ENCODE measurements at places on chromosomes 12 and 14.

DNA sequence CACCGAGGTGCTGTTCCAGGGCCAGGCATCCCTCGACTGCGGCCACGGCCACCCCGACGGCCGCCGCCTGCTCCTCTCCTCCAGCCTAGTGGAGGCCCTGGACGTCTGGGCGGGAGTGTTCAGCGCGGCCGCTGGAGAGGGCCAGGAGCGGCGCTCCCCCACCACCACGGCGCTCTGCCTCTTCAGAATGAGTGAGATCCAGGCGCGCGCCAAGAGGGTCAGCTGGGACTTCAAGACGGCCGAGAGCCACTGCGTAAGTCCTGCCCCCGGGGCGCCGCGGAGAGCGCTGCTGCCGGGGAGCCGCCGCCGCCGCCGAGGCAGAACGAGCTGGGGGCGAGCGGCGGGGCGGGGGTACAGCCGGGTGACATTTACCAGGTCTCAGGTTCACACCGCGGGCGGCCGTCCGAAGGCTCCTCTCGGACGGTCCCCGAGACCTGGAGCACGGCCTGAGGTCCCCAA lies 1.4 kb downstream of the PLXNC1 start:
- DNase-seq: no peak

DNA sequence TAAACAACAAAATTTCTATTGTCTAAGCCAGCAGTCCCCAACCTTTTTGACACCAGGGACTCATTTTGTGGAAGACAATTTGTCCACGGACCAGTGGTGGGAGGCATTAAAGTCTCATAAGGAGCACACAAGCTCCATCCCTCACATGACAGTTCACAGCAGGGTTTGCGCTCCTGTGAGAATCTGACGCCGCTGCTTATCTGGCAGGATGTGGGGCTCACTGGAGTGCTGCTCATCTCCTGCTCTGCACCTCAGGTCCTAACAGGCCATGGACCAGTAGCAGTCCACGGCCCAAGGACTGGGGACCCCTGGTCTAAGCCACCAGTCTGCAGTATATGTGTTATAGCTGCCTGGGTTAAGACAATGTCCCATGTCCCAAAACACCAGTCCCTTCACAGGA lies 27.2 kb downstream of the VCPKMT start:
- DNase-seq: no peak

DNA sequence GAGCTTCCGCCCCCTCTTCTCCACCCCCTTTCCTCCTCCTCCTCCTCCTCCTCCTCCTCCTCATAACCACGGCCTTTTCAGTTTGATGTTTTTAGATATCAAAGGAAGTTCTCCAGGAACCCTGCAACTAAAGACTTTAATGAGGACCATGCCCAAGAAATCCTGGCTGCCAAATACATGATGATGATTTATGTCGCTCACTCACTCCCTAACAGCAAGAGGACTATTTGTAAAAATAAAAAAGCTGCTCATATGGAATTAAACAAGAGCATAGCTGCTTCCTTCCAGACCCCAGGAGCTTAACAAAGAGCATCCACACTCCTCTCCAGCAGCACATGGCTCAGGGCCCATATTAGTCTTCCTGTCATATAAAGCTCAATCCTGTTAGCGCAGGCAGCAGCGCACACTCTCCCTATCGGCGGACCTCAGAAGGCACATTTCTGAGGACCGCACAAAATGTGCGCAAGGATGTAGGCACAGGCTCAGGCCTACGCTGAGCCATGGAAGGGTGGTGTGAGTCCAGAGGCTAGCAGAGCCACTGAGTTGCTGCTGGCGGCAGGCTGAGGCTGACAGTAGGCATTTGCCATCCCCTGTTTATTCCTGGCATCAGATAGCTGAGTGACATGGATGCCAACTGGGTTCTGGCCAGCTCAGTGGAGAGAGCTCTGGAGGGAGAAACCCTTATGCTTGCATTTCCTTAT lies 232.8 kb downstream of the MSRB3 start:
- DNase-seq: no peak

- no peak for DNase-seq
These were observed 27.1 kb upstream of the PCNX4 start for GRCh38 chr14:60064491-60065072.

DNA sequence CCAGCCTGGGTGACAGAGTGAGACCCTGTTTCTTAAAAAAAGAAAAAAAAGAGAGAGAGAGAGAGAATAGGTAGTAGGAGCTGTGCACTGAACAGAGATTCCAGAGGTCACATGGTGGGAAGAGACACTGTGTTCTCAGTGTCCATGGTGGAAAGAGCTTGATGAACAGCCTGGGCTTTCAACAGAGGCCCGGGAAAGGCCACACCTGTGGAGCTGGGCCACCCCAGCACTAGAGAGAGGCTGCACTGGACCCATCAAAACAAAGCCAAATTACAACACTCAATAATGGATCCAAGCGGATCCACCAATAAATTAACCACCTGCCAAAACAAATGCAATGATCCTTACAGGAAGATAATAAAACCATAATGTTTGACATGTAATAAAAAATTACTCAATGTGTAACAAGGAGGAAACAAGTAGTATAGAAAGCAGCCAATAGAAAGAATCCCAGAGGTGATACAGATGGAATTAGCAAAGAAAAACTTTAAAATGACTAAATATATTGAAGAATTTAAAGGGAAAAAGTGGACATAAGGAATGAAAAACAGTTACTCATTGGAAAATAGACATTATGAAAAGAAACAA lies 44.8 kb upstream of the BCL2L14 start:
- DNase-seq: no peak

- no peak for DNase-seq
These were observed 1.1 kb downstream of the BRI3BP start for GRCh38 chr12:124994437-124994975.

DNA sequence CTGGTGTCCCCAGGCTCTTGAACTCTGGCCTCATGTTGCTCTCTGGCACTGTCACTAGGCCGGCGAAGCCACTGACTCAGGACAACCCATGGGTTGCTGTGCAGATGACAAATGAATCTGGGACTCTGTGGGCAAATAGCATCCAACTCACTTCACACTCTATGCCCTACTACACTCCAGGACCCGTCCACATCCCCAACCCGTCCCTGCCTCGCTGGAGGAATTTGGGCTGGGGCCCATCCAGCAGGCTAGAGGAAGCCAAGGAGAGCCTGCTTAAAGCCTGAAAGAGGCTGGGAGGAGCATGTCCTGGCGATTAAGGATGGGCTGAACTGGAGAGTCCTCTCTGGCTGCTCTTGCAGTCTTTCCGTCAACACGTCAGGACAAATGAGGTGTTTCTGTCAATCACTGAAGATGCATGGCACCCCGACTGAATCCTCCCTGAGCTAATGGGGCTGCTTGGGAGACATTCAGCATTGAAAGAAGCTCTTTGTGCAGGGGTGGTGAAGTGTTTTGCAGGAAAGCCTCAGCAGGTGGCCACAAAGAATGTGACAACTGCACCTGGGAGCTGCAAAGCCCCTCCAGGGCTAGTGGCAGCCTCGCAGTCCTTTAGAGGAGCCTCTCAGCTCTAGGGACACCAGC lies 71.7 kb downstream of the ANO2 start:
- no peak for DNase-seq

- no peak for DNase-seq
These were observed 8.1 kb downstream of the C14orf180 start for GRCh38 chr14:104587641-104588040.

DNA sequence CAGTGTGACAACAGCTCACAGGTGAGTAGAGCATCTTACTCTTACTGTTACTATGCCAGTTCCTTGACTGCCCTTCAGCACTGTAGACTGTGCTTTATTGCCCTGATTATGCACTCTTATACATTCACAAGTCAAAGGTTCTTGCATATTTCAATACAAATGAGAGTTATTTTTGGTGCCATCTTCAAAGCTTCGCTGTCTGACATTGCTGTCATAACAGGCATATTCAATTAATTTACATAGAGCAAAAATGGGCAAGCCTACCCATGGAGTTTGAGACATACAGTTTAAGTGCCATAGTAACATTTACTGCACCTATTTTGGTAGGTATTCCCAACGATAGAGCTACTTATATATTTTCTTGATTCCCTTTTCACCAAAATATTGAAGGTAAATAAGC lies 107.5 kb upstream of the CNTN1 start:
- DNase-seq: no peak

- DNase-seq: no peak
These were observed 449.7 kb upstream of the USP15 start for GRCh38 chr12:61810486-61810885.

DNA sequence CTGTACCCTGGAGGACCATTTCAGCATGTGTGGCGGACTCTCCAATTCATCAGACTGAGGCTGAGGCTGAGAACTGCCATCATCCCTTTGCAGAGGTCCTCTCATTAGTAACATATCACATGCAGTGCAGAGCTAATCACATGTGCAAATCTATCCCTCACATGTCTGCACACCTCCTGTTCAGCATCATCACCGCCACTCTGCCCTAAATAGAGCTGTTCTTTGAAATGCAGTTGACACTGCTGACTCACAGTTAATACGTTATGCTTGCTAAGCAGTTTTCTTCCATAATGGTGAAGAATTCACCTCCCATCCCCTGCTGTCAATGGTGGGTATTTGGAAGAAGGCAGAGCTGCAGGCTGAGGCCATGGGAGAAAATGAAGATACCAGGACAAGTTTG lies 85.0 kb upstream of the ANO2 start:
- DNase-seq: no peak

DNA sequence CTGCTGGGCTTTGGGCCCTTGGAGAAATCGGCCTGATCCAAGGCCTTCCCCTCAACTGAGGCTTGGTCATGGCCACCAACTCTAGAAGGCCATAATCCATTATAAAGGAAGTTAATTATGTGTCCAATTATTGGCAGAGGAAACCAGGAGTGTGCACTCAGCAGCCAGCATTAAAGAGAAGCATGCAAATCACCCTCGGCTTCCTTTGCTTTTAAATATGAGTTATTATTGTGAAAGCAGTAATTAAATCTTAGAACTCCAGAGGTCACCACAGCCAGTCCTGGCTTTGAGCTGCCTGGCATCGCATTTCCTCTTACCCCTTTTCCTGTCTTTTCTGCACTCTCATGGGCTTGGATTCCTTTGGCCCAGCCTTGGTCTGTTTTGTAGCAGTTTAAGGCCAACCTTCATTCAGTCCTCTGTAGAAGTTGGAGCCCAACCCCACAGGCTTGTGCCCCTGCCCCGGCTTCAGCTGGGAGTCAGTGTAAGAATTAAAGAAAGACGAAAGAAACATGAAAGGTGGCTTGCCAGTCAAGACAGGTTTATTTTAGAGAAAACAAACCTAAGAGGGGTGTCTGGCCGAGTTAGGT lies 14.7 kb upstream of the KRT86 start:
- DNase-seq: no peak

GRCh38 chr12:123591702-123592481 lies 7.5 kb downstream of the TMED2 start:
- no peak for DNase-seq

- no peak for DNase-seq
These were observed 657 bp downstream of the CBLN3 start for GRCh38 chr14:24428628-24429394.

DNA sequence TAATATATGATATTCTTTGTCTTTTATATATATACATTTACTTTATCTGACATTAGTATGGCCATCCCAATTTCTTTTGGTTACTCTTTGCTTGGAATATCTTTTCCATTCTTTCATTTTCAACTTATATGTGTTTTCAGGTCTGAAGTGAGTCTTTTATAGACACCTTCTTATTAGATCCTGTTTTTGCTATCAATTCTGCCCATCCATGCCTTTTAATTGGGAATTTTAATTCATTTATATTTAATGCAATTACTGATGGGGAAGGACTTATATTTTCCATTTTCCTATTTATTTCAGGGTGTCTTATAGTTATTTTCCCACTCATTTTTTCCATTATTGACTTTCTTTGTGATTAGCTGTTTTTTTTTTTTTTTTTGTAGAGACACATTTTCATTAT lies 43.4 kb downstream of the GABARAPL1 start:
- no peak for DNase-seq

- no peak for DNase-seq
These were observed 186.6 kb downstream of the PAX9 start for GRCh38 chr14:36848213-36848612.

- no peak for DNase-seq
These were observed 2.7 kb downstream of the SSH1 start for GRCh38 chr12:108854451-108855283.

GRCh38 chr12:68959143-68959858 lies 26.3 kb upstream of the CPM start:
- DNase-seq: no peak

GRCh38 chr14:56005191-56006053 lies 112.8 kb upstream of the PELI2 start:
- DNase-seq: no peak

GRCh38 chr12:13592063-13592942 lies 389.1 kb downstream of the GRIN2B start:
- DNase-seq: no peak

DNA sequence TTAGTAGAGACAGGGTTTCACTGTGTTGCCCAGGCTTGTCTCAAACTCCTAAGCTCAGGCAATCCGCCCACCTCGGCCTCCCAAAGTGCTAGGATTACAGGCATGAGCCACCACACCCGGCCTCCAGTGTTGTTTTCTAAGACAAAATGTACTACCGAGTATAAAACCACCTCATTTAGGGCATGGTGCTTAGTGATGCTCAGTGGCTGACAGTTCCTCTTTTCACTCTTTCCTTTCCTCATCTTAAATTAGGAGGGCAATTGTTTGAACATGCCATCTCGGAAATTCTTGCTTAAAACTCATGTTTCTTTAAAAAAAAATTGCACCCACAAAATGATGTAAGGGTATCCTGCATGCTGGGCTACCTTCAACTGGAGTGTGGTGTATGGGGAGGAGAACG lies 89.0 kb downstream of the RFX4 start:
- DNase-seq: no peak

DNA sequence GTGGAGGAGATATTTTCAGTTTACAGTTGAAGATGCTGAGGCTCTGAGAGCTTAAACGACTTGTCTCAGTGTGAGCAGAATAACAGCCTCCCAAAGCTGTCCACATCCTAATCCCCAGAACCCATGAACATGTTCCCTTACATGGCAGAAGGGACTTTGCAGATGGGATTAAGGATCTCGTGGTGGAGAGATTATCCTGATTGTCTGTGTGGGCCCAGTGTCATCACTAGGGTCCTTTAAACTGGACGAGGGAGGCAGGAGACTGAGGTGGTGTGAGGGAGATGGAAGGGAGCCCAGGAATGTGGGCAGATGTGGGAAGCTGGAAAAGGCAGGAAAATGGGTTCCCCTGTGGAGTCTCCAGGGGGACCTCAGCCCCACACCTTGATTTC lies 9.6 kb upstream of the KRT80 start:
- no peak for DNase-seq

DNA sequence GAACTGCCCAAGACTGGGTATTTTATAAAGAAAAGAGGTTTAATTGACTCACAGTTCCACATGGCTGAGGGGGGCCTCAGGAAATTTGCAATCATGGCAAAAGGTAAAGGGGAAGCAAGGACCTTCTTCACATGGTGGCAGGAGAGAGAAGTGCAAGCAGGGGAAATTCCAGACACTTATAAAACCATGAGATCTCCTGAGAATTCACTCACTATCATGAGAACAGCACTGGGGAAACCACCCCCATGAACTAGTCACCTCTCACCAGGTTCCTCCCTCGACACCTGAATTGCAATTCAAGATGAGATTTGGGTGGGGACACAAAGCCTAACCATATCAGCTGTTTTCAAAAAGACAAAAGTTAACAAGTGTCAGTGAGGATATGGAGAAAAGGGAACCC lies 112.6 kb downstream of the FOXA1 start:
- DNase-seq: no peak
